GF-D8 (cell line): ENCODE measurements at places on chromosomes 5 and 9.
A peak's percentile ranks its signal among the peaks of the same experiment; 100 is the strongest.

DNA sequence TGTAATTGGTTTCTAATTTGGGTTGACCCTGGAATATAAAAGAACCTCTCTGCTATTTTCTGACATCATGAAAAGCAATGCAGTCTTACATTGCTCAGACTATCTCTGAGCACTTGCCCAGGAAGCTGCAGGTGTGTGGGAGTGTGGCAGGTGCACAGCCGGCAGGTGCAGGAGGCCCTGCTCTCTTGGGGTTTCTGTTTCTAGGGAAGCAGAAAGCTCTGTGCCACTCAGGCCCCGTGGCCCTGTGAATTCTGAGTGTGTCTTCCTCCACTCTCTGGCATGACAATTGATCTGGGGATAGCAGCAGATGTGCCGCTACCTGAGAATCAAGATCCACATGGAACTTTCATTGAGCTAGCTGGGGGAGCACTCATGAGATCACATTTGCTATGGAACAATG is 45.7 kb upstream of the IRX2 start:
- DNase-seq: no peak

DNA sequence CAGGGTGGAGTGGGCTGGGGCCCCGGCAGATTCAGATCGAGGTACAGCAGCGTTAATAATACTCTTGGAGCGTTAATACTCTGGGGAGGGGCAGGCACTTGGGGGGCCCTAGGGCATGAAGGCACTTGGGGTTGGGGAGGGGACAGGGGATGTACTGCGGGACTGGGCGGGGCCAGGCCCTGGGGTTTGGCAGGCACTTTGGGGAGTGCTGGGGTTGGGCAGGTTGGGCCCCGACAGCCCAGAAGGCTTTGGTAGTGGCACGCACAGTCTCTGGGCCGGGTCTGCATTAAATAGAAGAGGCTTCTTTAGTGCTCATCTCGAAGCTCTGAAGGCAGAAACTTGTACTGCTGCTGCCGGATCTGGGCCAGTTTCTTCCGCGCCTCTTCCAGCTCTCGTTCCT is 7.8 kb upstream of the TPM2 start:
- DNase-seq: no peak

- DNase-seq: no peak
These were observed 856 bp upstream of the ATOSB start for GRCh38 chr9:35116539-35116897.

DNA sequence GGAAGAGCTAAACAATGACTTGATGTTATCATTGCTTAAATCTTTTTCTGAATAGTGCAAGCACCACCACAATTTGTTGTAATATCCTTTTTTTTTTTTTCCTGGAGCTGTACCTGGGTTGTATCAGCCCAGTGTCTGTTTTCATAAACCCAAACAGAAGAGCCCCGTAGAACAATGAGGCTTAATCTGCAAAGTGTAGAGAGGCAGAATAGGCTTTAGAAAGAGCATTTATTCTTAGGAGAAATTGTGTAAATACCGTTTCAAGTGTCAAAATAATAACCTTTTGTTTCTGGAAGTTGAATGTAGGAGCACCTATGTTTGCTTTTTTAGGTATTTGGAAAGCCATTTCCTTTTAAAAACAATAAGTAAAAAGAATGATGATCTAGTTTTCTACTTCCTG is 26.4 kb downstream of the RGS7BP start:
- DNase-seq: no peak

DNA sequence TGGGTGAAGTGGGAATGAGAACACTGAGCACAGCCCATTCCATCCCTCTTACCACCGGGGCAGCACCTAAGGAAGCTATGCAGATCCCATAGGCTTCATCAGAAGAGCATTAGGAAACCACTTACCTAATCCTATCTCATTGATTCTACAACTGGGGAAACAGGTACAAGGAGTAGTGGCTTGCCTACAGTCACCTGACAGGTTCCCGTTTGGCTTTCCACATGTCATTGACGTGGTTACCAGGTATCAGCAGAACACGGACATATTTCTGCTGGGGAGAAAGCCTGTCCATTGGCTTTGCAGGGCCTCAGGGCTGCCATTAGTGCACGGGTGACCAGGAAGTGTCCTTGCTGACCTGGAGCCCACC is 11.3 kb downstream of the AFAP1L1 start:
- no peak for DNase-seq

- DNase-seq: no peak
These were observed 187.4 kb downstream of the RFK start for GRCh38 chr9:76206821-76207220.

DNA sequence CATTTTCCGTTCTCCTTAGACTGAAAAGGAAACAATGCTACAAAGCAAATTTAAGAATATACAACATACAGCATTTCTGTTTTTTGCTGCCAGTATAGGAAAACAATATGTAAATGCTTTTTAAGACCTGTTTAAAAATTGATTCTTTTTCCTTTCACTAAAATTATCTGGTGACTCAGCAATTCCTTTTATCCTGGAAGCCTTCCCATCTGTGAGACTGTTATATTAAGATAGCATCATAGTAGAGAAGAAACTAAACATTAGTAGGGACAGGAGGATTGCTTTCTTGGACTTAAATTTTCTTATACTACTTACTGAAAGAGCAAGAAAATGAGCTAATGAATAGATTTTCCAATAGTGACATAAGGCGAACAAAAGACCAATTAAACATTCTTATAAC is 30.0 kb upstream of the GPR21 start:
- no peak for DNase-seq

- no peak for DNase-seq
These were observed 84.2 kb upstream of the PCSK1 start for GRCh38 chr5:96517295-96517694.

GRCh38 chr9:5389109-5389732 is 48.5 kb downstream of the PLGRKT start:
- DNase-seq: peak; percentile 14
